ENCODE measurements at places on chromosomes 1 and 21.

DNA sequence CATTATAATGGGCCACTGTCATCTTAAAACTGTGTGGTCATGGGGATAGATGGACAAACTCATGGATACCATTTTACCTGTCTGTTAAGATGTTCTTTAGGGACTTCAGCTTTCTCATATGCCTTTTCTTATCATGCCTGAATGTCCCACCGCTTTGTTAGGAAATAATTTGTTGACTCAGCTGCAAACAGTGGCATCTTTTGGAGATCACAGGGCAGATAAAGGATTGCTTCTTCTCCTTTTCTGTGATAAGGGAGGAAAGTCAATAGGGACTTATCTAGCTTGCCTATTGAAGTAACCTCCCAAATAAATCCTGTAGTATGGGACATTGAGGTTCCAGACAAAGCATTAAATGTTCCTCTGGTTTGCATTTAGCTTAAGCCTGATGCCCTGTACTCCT, 79.8 kb upstream of the KIAA0040 start:
- DNase-seq: no peak

- no peak for DNase-seq
Measured at GRCh38 chr1:200022239-200022804, 5.2 kb upstream of the NR5A2 start.

DNA sequence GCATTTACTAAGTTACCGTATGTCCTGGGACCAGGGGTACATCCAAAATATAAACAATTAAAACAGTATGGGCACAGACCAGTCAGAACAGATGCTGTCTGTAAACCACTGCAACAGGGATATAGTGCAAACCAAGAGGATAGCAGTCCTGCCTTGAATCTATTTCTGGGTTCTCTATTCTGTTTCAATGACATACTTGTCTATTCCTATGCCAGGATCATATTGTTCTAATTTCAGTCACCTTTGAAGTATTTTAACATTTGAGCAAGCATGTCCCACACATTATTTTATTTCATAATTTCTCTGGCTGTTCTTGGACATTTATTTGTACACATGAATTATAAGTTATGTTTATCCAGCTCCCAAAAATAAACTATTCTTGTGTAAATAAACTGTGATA, 28.2 kb upstream of the SYDE2 start:
- no peak for DNase-seq

DNA sequence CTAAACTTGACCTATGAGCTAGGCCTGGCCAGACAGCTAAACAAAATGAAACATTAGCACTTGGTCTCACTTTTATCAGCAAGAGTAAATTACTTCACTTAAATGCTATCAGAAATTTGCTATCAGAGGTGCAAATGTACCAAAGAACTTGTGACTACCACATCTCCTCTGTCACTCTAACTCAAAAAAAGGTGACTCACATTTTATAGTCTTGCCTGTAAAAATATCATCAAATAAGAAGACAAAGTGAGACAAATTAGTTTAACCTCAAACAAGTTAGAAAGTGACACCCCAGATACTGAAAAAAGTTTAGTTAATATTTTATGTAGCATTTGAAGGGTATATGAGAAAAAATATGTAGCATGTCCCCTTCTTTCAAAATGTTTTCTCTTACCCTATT, 76.9 kb downstream of the EPS15 start:
- DNase-seq: no peak

- DNase-seq: no peak
Measured at GRCh38 chr1:116940814-116941599, 31.3 kb downstream of the PTGFRN start.

DNA sequence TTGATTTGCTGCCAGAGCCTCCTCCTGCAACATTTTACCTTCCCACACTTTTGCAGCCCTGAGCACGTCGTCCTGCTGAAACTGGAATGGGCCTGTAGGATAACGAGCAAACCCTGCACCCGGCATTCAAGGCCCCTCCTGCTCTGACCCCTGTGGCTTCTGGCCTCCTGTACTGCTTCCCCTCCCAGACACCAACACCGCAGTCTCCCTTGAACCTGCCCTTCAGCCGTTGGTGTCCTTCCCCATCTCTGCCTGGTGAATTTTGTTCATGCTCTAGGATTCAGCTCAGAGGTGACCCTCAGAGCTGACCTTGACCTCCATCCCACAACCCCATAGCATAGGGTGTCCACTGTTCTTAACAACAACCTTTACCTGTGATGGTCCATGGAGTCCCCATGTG, 535.1 kb downstream of the MATN1 start:
- no peak for DNase-seq

GRCh38 chr1:166089804-166090203, 77.0 kb downstream of the FAM78B start:
- DNase-seq: no peak

GRCh38 chr1:22142315-22143064, 407 bp downstream of the WNT4 start:
- DNase-seq: no peak

DNA sequence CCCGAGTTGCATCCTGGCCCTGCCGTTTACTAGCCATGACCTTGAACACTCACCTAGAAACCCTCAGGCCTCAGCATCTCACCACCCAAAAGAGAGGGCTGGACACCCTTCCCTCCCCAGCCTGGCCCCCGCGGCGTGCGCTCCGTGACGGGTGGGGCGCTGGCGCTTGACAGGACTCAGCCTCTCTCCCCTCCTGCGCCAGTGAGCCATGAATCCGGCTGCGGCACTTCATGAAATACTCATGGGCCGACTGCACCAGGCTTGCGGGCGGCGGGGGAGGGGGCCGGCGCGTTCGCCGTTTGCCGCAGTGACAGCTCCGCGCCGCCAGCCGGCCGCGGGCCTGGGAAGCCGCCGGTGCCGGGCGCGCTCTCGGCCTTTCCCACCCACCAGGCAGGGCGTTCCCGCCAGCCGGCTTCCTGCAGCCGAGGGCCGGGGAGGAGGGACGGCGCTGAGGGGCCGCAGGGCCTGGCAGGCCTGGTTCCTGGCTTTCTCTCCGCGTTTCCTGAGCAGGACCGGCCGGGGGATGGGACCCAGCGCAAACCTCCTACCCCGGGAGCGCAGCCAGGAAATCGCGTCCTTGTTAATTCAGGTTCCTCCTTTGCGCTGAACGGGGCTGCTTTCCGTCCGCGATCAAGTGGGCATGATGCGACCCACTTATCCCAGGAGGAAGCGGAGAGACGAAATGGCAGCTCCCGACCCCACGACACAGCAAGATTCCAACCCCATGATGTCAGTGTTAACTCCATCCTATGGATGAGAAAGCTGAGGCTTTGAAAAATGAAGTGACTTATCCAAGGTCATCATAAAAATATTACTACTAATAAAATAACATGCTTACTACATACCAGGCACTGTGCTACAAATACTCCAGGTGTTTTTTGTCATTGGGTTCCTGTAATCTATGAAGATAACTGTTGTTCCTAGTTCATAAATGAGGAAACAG, 9.1 kb upstream of the LUZP1 start:
- peak; percentile 50 for DNase-seq

DNA sequence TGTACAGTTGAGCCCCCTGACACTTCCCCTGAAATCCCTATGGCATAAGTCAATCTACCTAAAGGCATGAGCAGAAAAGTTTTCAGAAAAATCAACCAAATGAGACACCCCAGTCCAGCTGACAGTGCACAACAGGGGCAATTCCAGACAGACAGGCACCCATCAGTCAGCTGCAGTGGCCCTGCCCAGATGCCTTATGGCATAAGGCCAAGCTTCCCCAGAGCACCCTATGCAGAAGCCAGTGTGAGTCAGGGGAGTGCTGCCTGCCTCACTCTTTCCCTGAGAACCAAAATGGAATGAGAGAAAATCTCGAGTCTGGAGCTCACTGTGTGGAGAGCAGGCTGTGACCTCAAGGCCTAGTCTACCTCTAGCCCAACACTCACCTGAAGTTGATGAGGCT, 38.1 kb downstream of the MRAP start:
- DNase-seq: peak; percentile 29

DNA sequence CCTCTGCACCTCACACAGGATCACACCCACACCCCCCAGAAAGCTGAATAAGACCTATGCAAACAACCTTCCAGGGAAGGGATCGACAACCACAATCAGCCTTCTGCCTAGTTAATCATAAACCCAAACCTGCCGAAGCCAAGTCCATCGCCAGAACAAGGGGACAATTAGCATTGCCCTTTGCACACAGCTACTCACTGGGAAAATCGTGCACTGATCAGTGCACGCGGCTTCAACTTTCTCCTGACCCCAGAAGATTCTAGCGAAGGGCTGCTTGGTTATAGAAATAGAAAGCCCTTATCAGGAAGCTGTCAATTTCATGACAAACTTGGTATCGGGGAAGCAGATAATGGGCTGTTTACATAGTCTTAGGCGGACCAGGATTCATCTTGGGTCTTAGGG, 29.5 kb downstream of the RUNX1 start:
- no peak for DNase-seq

DNA sequence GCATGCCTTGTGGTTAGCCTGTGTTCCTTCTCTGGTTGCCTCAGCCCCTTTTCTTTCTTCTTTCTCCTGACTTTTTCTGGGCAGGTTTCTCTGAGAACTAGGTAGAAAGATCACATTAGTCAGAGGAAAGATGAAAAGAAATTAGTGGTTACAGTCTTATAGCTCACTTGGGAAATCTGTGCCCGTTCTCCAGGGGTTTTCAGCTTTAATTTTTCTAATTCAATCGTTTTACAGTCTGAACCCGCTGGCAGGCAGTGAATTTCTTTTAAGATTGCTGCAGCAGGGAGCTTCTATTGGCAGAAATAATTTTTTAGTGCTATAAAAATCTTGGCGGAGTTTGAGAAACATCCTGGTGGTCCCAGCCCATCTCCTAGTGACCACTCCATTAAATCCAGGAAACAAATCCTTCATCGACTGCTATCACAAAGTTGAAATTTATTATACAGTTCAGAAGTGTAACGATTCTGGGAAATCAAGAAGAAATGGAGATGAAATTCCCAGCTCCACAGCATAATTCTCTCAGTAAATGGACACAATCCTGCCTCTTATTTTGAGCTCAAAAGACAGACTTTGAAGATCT, 113.1 kb downstream of the PCP4 start:
- DNase-seq: no peak

- no peak for DNase-seq
Measured at GRCh38 chr1:117113199-117113598, 8.3 kb downstream of the TRIM45 start.

Data from HFFc6 (cell line).